Myometrial cell (primary cell): ENCODE measurements at places on chromosomes 6 and 20. TPM values are rescaled to one million over a fixed set of nuclear protein-coding genes. Genes with fewer than 3 reads are reported as not detected.

The SNX3 gene
- total RNA-seq: 179 and 180 TPM in 2 replicates

The NCOA5 gene
- total RNA-seq: 13.8 and 16.4 TPM in 2 replicates

The KIF25 gene
- total RNA-seq: 0.71 TPM in 1 of 2 replicates, not detected in the other

The GGTLC1 gene
- total RNA-seq: not detected in 2 replicates

The PPP1R16B gene
- not detected in 2 replicates for total RNA-seq

The C20orf141 gene
- total RNA-seq: not detected in 2 replicates

The RIPPLY2 gene
- not detected in 2 replicates for total RNA-seq

The PRL gene
- not detected in 2 replicates for total RNA-seq

The ANKRD66 gene
- total RNA-seq: not detected in 2 replicates

The CRISP2 gene
- not detected in 2 replicates for total RNA-seq

The IMPG1 gene
- total RNA-seq: not detected in 2 replicates

The TXLNB gene
- under 0.01 and 0.29 TPM in 2 replicates for total RNA-seq
